Activated CD4-positive, alpha-beta T cell treated with anti-CD3 and anti-CD28 coated beads, Interleukin-2, amount 10 ng/mL, durations not matched to agents 7 days and 5 days (primary cell): ENCODE measurements at places on chromosomes 11 and 22. TPM values are rescaled to one million over a fixed set of nuclear protein-coding genes. Genes with fewer than 3 reads are reported as not detected.
A peak's percentile ranks its signal among the peaks of the same experiment; 100 is the strongest.

- DNase-seq: no peak
Measured at GRCh38 chr11:17643506-17644405, 75.6 kb upstream of the MYOD1 start.

- DNase-seq: no peak
Measured at GRCh38 chr11:128840137-128840536, 27.0 kb downstream of the KCNJ1 start.

DNA sequence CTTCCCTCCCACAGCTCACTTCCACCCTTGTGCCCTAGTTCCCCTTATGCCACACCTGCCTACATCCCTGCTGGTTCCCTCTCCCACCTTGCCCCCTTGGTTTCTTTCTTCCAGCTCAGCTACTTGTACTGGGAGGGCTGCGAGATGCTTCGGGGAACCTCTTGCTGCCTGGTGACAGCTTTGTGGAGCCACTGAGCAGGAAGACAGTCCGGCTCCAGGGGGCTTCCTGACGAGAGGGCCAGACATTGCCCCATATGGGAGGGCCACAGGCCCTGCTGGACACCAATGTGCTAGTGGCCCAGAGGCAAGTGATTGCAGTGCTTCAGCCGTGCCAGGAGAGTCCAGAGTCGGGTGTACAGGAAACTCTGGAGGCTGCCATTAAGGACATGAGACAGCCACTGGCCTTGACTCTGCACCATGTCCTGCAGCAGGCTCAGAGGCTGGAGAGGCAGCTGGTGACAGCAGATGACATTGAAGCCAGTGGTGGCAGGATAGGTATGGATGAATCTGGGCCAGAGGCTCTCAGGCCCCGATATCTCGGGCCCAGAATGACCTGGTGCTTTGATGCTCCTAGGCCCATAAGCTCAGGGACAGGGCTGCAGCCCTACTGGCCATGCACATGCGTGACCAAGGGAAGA, 54.3 kb downstream of the BTG4 start:
- no peak for DNase-seq

GRCh38 chr11:115874843-115875242, 370.6 kb upstream of the CADM1 start:
- DNase-seq: no peak

DNA sequence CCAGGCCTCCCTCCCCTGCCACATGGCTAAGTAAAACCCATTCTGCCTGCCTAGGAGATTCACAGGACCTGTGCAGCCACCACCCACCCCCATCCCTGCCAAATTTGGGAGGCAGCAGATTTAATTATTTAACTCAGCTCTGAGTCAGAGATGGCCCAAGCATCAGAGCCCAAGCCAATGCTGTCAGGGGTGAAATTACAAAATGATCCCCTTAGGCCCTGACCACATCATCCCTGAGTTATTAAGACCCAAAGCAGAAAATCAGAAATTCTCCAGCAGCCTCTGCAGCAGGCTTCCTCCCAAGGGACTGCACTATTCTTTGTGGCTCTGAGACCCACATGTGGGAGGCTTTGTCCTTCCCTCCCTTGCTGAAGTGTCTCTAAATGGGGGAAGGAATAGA, 52.8 kb upstream of the RRAS2 start:
- DNase-seq: no peak

GRCh38 chr11:94424011-94424410, 22.8 kb upstream of the GPR83 start:
- DNase-seq: no peak

- no peak for DNase-seq
Measured at GRCh38 chr22:35443790-35444684, 44.1 kb downstream of the MCM5 start.

DNA sequence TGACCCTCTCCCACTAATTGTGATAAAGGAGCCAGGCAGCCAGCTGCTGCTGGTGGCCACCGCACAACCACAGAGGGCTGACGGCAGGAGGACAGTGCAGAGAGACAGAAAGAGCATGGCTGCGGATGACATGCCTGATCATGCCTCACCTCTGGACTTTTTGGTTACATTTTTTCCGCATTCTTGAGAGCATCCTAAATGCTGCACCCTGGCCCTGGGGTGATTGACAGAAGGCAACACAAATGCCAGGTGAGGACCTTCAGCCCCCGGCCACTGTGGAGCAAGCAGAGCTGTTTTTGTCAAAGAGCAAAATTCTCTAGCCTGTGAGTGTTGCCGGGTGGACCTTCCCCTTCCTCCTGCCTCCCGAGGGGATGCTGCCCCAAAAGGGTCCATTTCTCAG, 78.5 kb downstream of the RPS6KA4 start:
- no peak for DNase-seq

- no peak for DNase-seq
Measured at GRCh38 chr11:64078905-64079304, 43.2 kb downstream of the FLRT1 start.

DNA sequence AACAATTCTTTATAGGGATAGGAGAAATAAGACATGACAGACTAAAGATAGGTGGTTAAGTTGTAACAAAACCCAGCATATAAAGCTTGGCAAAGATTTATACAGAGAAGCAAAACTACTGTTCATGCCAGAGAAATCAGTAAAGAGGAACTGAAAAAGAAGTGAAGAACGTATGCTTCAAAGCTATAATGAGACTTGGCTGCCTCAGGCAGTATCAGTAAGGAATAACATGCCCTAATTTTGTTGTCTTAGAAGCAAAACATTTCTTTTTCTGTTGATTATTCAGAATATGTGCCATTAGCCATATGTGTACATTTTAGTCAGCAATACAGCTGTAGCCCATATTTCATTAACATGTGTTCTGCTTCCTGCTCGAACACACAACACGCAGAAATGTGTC, 403.2 kb downstream of the NELL1 start:
- DNase-seq: no peak

DNA sequence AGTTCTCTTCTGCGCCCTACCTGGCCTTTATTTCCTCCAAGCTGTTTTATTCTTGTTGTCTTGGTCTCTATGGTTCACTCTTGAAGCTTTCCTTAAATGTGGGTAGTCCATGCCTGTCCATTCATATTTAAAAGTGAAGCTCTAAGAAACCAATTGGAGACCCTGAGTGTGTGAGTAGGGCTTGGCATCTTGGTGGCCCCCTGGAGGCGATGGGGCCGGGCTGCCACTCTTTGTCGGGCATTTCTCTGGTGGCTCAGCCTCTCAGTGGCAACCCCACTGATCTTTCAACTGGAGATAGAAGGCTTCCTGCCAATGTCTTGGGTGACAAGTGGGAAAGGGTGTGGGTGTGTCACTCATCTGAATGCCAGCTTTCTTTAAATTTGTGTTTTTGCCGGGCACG, 9.1 kb downstream of the TRPT1 start:
- no peak for DNase-seq

GRCh38 chr11:108497317-108498045, 703 bp downstream of the POGLUT3 start:
- peak; percentile 69 for DNase-seq

GRCh38 chr11:69416762-69417698, 64.4 kb upstream of the LINC01488 start:
- no peak for DNase-seq

DNA sequence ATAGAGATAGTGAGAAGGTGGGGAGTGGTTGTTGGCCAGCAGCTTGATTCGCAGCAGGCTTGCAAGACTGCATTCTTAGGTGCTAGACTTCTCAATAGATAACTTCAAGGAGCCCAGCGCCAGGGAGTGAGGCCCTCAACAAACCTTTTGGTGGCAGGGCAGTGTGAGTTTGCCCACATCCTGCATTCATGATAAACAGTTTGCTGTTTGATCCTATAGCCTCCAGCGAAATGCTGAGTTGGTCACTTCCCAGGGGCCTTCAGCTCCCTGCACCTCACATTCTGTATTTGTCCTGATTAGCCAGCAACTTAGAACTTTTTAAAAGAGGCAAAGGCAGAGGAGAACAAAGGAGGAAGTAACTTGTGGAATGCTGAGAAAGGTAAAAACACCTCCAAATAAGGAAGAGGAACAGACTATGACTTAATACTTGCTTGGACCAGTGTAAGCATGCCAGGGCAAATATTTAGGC, 25.1 kb downstream of the OR10A6 start:
- DNase-seq: no peak

GRCh38 chr11:12631651-12632050, 42.6 kb upstream of the TEAD1 start:
- no peak for DNase-seq

- no peak for DNase-seq
Measured at GRCh38 chr11:13745165-13745564, 76.7 kb downstream of the FAR1 start.

GRCh38 chr11:133934599-133935550, 21.9 kb downstream of the IGSF9B start:
- DNase-seq: no peak

DNA sequence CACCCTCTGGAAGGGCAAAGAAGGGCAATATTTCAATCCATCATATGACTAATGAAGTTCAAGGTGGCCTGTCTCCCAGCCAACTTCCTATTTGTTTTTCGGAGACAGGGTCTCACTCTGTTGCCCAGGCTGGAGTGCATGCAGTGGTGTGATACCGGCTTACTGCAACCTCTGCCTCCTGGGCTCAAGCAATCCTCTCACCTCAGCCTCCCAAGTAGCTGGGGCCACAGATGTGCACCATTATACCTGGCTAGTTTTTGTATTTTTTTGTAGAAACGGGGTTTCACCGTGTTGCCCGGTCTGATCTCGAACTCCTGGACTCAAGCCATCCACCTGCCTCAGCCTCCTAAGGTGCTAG, 13.4 kb downstream of the ABTB2 start:
- no peak for DNase-seq

DNA sequence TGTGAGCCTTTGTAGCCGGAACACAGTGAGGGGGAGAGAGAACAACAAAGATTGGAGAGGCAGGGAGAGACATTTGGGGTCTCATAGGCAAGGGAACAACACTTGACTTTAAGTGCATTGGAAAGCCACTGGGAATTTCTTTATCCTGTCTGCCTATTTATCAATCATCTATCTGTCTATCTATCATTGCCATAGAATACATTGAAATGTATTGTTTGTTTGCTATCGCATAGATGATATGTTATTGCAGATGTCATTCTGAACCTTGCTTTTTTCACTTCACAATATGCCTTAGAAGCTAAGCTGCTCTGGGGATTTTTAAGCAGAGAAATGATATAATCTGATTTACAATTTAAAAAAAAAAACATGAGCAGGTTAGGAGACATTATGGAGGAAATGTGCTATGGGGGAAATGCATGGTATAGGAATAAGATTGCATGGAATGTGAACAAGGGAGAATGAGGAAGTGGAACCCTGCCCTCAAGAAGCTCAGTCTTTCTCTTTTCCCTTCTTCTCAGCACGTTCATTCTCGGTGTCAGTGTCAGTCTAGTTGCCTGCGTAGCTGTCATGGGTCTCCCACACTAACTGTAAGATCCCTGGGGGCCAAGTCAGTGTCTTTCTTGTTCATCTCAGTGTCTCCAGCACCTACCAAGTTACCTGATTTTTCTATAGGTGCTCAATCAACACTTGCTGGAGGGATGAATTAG, 158.7 kb upstream of the ARHGAP20 start:
- DNase-seq: no peak

- no peak for DNase-seq
Measured at GRCh38 chr11:110447897-110448745, 18.4 kb downstream of the FDX1 start.

DNA sequence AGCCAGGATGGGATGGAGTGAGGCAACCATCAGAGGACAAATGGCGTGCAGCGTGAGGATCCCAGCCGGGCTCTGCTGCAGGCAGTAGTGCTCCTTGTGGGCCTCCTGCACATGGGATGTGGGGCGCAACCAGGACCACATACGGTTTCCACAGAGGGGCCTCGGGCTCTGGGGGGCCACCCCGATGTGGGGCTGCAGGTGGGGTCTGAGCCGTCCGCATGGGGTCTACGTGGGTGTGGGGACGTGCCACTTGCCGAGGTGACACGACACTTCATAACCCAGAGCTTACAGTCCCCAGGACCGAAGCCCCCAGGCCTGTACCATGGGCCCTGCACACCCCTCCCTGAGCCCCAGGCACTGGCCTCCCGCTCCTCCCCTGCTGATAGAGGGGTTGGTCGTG, 10.8 kb downstream of the TTLL8 start:
- DNase-seq: no peak

DNA sequence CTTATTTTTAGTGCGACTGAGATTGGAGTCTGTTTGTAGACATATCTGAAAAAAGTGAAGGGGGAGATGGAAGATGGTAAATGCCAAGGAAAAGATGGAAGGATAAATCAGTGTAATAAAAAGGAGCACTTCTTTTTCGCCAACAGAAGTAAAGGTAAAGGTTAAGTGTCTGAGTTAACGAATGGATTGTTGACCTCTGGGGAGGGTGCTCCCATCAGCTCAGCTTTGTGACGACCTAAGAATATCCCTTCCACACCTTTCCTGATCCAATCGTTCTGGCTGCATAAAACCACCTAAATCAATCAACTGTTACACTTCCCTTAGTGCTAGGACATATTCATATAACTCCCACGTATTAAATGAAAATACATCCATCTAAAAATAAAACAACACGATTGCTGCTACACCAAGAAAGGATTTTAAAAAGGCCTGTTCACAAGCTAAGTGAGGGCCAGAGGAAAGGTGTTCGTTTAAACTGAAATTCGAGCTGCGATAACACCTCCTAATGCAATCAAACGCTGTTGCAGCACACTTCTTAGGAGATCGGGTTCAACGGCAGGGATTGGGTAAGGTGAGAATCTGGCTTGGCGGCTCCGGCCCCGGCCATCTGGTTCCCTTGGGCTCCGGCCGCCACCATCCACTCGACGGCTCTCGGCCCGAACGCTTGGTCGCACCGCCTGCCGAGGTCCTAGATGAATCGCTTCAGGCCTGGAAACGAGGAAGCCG, 658 bp downstream of the C11orf71 start:
- DNase-seq: no peak

GRCh38 chr11:65491614-65492386, 7.0 kb upstream of the MALAT1 start:
- no peak for DNase-seq

DNA sequence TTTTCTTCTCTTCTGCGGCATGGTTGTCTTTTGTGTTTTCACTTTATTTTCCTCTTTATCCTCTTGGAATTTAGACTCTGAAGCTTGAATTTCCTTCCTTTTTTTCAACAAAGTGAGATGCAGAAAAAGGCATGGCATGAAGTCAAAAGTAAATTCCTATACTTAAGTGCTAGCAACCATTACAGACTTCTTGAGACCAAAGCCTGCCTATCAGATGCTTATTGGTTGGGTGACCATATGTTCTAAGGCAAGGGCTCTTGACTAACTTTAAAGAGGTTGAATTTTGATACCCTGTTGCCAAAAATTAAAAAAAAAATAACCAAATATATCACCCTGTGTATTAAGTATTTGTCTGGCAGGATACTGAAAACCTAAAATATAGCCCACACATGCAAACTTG, 237.4 kb downstream of the TMEM135 start:
- no peak for DNase-seq

- DNase-seq: no peak
Measured at GRCh38 chr11:75899806-75900205, 84.8 kb downstream of the UVRAG start.

The SCGB1D2 gene
- total RNA-seq: not detected

The OR52H1 gene
- 0.37 TPM for total RNA-seq

The WNT7B gene
- total RNA-seq: not detected

The MUC6 gene
- not detected for total RNA-seq

The ASRGL1 gene
- 1.2 TPM for total RNA-seq

The FJX1 gene
- 0.21 TPM for total RNA-seq

The OR4S1 gene
- total RNA-seq: not detected

The GAS2L1 gene
- total RNA-seq: 5.1 TPM

The MOGAT2 gene
- total RNA-seq: not detected

The TSPAN18 gene
- total RNA-seq: 23.5 TPM

The MS4A3 gene
- total RNA-seq: not detected

The TEX54 gene
- total RNA-seq: 0.48 TPM

The SLC1A2 gene
- not detected for total RNA-seq

The RAG2 gene
- not detected for total RNA-seq

The SLCO2B1 gene
- not detected for total RNA-seq

The CNGA4 gene
- total RNA-seq: not detected
